ENCODE measurements at places on chromosomes 2 and 18. TPM values are rescaled to one million over a fixed set of nuclear protein-coding genes. Genes with fewer than 3 reads are reported as not detected.
A peak's percentile ranks its signal among the peaks of the same experiment; 100 is the strongest.

GRCh38 chr2:68992933-68993332 lies 18.5 kb downstream of the GKN1 start:
- DNase-seq: no peak

GRCh38 chr18:40259115-40259835 lies 1695.8 kb upstream of the PIK3C3 start:
- no peak for DNase-seq

DNA sequence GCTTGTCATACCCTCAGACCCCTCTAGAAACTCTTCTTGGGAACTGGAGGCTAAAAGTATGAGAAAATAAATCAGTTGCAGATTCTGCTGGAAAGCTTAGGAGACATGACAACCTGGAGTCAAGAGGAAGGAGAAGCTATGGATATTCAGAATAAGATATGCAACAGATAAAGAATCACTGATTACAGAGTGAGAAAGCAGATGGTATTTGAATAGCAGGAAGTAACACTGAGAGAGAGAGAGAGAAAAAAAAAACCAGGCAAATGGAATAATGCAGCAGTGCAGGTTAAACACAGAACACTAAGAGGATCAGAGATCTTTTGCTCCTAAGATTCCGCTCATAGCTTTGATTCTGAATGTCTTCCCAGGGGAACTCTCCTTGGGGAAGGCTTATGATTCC lies 1284.1 kb upstream of the NXPH2 start:
- DNase-seq: no peak

- no peak for DNase-seq
Observed at GRCh38 chr2:161586517-161587167, 37.6 kb upstream of the SLC4A10 start.

- DNase-seq: no peak
Observed at GRCh38 chr18:2331491-2331890, 239.8 kb downstream of the METTL4 start.

GRCh38 chr2:127615511-127616166 lies 30.3 kb upstream of the GPR17 start:
- no peak for DNase-seq

GRCh38 chr2:854460-854859 lies 96.2 kb upstream of the SNTG2 start:
- peak; percentile 32 for DNase-seq

RAX gene
- not detected for total RNA-seq

ACADL gene
- 2.8 TPM for total RNA-seq
